ENCODE measurements at places on chromosomes 7 and 10. TPM values are rescaled to one million over a fixed set of nuclear protein-coding genes. Genes with fewer than 3 reads are reported as not detected.

AGBL3 gene
- 3.5 TPM for total RNA-seq

- no peak for DNase-seq
These were observed 35.8 kb upstream of the CDCA7L start for GRCh38 chr7:21981524-21981923.

DNA sequence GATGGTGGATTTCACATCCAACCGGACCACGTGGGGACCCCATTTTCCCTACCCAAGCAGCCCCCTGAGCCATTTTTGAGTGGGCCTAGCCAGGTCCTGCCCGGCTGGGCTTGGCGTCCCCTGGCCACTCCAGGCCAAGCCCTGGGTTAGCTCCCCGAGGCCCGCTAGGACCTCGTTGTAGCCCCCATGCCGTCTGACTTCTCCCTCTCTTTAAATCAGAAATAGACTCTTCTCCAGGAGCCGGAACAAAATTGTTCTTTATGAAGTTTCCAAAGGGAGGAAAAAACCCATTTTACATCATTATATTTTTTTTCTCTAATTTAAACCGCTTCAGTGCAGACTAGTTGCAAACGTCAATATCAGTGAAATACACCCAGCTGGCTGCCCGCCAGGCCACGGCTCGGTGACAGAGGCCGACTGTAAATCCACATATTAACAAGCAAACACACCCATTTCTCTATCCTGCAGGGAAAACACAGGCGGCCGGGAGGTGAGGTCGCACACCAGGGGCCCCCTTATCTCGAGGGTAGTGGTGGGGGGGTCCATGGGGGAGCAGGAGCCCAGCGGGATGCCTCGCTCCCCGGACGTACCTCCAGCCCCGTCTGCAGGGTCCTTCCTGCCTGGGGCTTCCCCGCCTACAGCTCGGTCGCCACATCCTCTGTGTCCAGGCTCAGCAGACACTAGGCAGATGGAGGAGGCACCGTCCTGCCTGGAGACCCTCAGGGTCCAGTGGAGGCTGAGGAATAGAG is 72.7 kb downstream of the ELFN1 start:
- DNase-seq, result peak; percentile 63

DNA sequence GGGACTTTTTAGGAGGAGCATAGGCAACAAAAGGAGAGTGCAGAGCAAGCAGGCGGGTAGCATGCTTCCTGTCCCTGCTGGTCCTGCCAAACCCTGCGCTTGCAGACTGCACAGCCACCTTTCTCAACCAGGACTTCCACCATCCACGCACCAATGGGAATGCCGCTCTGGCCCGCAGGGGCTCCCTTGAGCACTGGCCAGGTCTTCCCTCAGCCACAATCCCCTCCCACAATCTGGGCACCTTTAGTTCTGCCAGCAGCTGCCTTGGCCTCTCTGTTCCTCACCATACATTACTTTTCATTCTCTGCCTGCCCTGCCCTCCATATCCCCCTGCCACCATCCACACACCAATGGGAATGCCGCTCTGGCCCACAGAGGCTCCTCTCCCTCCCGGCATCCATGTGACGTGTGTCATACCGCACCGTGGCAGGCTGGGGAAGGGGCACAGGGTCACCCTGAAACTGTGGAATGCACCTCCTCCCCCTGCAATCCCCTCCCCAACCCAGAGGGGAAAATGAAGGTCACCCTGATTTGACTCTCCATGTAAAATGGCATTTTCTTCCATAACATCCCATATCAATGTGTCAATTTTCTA is 97.3 kb upstream of the MACROH2A2 start:
- DNase-seq, result no peak

CPA2 gene
- not detected for total RNA-seq

CPXM2 gene
- total RNA-seq, result 0.29 TPM

GRCh38 chr7:122694697-122695096 is 4.2 kb downstream of the RNF133 start:
- no peak for DNase-seq

MALRD1 gene
- not detected for total RNA-seq

- DNase-seq, result no peak
These were observed 26.3 kb downstream of the WBP1L start for GRCh38 chr10:102770108-102770482.

GRCh38 chr10:131271195-131271880 is 40.2 kb downstream of the TCERG1L start:
- DNase-seq, result no peak

DNA sequence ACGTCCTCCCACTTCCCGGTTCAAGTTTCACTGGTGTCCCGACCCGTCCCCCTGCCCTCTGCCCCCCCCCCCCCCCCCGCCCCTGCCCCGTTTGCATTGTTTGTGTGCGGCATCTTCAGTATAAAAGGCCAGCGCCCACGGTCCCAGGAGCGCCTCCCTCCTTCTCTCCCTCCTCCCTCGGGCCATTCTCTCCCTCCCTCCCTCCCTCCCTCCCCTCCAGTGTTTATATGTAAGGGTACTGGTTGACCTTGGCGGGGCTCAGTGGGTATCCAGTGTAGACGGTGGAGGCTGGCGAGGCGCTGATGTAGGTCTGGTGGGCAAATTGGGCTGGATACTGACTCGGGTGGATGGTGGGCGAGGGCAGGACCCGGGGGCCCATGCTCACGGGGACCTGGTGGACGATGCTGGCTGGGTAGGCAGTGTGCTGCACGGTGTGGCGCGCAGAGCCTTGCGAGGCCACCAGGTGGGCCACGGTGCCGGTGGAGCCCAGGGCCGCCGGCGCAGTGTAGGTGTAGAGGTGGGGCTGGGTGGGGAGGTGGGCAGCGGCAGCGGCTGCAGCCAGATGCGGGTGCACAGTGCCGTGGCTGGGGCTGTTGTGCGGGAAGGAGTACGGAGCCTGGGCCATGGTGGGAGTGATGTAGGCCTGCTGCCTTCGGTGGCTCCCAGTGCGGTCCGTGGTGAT is 49.4 kb downstream of the CLEC2L start:
- DNase-seq, result no peak

DNA sequence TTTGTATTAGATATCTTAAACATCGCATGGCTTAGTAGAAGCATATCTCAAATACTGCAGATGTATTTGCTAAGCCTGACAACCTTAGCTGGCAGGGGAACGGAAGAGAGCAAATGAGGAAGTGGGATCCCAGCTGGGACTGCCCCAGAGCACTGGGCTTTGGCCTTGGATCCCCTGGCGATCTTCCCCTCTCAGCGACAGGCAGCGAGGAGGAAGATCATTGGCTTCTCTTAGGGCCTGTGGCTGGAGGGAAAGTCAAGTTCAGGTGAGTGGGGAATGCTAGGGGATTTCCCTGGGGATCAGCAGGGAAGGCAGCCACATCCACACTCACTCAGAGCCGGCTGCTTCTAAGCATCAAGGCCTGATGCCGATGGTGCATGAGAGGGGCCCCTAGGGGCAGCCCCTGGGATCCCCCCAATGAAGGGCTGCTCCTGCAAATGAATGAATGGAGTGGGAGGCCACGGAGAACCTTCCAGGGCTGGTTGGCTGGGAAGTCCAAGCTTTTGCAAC is 42.0 kb downstream of the LYZL2 start:
- DNase-seq, result no peak

CCL26 gene
- 0.36 TPM for total RNA-seq

GRCh38 chr7:20170633-20171032 is 46.6 kb downstream of the MACC1 start:
- no peak for DNase-seq

DNA sequence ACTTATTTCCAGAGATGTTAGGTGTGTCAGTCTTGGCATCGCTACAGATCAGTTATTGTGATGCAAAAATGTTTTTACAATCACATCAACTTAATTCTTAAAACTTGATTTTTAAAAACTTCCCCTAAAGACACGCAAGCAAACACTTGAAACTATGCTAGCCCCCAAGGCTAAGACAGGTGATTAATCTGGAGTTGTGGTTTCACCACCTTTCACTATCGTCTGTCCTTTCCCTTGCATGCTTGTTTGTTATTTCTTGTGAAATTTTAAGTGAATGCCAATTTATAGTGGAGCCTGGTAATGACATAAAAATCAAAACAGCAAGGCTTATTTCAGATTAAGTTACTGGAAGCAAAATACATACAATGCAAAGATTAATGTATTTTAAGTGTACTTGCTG is 70.4 kb downstream of the SLC35B4 start:
- no peak for DNase-seq

DNA sequence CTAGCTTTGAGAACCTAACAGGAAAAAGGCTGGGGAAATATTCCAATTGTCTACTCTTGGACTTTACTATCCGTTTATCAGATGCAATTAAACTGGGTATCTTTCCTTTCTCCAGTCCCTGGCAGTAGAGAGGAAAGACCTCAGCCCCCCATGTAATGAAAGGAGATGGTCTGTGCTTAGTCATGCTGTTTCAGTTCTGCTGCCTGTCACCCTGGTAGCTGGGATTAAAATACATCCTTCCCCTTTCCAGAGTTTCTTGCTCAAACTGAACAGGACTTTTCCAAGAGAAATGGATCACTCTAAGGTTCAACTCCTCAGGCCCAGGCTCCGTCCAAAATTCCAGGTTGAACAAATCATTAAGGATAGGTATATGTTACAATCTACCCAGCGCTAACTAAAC is 202.9 kb downstream of the PTEN start:
- DNase-seq, result no peak

PCLO gene
- 1.2 TPM for total RNA-seq

- DNase-seq, result peak; percentile 73
These were observed 220.9 kb downstream of the C7orf25 start for GRCh38 chr7:42690794-42691639.

GRCh38 chr7:144785521-144785920 is 50.3 kb downstream of the TPK1 start:
- no peak for DNase-seq

C7orf57 gene
- total RNA-seq, result 1.4 TPM

DNA sequence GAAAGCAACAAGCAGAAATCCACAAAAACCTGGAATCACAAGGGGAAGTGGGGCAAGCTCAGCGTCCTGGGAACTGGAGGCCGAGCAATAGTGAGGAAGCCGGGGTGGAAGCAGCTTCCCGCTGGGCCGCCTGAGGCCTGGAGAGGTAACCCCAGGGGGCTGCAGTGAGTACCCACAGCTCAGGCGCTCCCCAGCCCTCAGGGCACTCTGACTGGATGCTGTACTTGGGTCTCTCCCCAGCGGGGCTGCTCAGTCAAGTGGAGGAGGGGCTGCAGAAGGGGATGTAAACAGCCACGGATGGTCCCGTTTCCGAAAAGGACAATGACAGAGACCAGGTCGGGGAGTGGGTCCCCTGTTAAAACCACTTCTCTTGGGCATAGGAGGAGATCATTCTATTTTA is 50.3 kb downstream of the SLIT1 start:
- no peak for DNase-seq

DNA sequence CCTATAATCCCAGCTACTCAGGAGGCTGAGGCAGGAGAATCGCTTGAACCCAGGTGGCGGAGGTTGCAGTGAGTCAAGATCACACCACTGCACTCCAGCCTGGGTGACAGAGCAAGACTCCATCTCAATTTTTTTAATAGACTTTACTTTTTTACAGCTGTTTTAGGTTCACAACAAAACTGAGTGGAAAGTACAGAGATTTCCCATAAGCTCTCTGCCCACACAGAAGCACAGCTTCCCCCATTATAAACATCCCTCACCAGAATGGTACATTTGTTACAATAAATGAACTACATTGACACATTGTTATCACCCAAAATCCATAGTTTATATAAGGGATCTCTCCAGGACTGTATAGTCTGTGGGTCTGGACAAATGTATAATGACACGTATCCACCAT is 14.6 kb upstream of the PRRT4 start:
- DNase-seq, result no peak

GIMAP7 gene
- total RNA-seq, result not detected

GRCh38 chr7:45921699-45922519 is 837 bp upstream of the IGFBP3 start:
- peak; percentile 69 for DNase-seq

DNA sequence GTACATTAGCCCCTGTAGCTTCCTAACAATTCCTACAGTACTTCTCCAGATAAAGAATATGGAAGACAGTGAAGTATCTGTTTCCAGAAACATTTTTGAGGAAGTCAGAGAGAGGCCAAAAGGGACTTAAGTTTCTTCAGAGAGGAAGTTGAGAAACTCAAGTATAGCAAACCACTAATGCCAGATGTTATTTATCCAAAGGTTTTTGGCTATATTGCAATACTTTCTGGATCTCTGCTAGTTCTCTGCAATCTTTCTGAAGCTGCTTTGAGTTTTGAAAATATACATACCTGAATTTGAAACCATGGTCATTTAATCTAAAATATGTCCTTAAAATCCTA is 64.7 kb downstream of the BICC1 start:
- peak; percentile 58 for DNase-seq

- DNase-seq, result no peak
These were observed 27.4 kb downstream of the CCDC3 start for GRCh38 chr10:12974078-12974477.

- DNase-seq, result no peak
These were observed 123.4 kb downstream of the CUX1 start for GRCh38 chr7:101940830-101941229.

All from RPMI7951 (cell line).